ENCODE measurements at places on chromosomes 6 and 20. TPM values are rescaled to one million over a fixed set of nuclear protein-coding genes. Genes with fewer than 3 reads are reported as not detected.

GRCh38 chr20:10476319-10476724 is 41.2 kb downstream of the SLX4IP start:
- no peak overlapping the region for H3K4me3 ChIP-seq
- H3K4me1 ChIP-seq: peaks cover 25% of the 10 kb centered on the region
- no peaks in the 10 kb centered on the region for H3K27me3 ChIP-seq
- H3K27ac ChIP-seq: no peak overlapping the region
- no peaks in the 10 kb centered on the region for H3K36me3 ChIP-seq
- DNase-seq: no peak

DNA sequence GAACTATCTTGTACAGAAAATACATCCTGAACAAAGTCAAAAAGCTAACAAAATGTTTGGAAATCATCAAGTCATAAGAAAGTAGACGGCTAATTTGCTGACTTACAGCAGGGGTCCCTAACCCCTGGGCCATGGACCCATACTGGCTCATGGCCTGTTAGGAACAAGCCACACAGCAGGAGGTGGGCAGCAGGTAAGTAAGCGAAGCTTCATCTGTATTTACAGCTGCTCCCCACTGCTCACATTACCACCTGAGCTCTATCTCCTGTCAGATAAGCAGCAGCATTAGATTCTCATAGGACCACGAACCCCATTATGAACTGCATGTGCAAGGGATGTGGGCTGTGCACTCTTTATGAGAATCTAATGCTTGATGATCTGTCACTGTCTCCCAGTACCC is 115.5 kb downstream of the CDK19 start:
- no peak overlapping the region for H3K27ac ChIP-seq
- DNase-seq: no peak
- H3K4me1 ChIP-seq: no peaks in the 10 kb centered on the region
- H3K36me3 ChIP-seq: no peaks in the 10 kb centered on the region
- no peak overlapping the region for H3K4me3 ChIP-seq
- H3K27me3 ChIP-seq: no peaks in the 10 kb centered on the region

- no peak overlapping the region for H3K27ac ChIP-seq
- no peak for DNase-seq
- H3K4me1 ChIP-seq: peaks cover 20% of the 10 kb centered on the region
- no peaks in the 10 kb centered on the region for H3K36me3 ChIP-seq
- H3K4me3 ChIP-seq: no peak overlapping the region
These were observed 162.4 kb downstream of the CDKAL1 start for GRCh38 chr6:20696676-20697075.

DNA sequence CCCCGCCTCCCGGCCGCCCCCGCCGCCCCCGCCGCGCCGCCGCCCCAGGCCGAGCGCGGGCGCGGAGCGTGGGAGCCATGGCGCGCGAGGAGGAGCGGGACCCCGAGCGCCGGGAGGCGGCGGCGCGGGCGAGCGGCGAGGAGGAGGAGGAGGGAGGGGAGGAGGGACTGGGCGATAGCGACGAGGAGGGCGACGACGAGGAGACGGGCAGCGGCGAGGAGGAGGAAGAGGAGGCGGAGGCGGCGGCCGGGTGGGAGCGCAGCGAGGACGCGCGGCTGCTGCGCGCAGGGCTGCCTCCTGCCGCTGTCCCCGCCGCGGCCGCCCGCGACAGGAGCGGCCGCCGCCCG is at the start of gene SLC24A3:
Gene SLC24A3, plus strand, starts transcription at position 174 of the 347 bp plus-strand sequence.
- peaks cover 9% of the 10 kb centered on the region for H3K36me3 ChIP-seq
- peak within 1 kb of the TSS; percentile 88 for H3K4me3 ChIP-seq
- H3K27me3 ChIP-seq: no peaks in the 10 kb centered on the region
- H3K4me1 ChIP-seq: peaks cover 60% of the 10 kb centered on the region
- peak within 1 kb of the TSS; percentile 97 for H3K27ac ChIP-seq
- peak; percentile 71 for DNase-seq

- H3K4me1 ChIP-seq: peaks cover 9% of the 10 kb centered on the region
- no peaks in the 10 kb centered on the region for H3K36me3 ChIP-seq
- H3K27ac ChIP-seq: no peak overlapping the region
- no peak for DNase-seq
- H3K27me3 ChIP-seq: no peaks in the 10 kb centered on the region
These were observed 559.7 kb upstream of the POU3F2 start for GRCh38 chr6:98274691-98275090.

GRCh38 chr6:96787846-96788580 is 49.3 kb downstream of the GPR63 start:
- no peaks in the 10 kb centered on the region for H3K27me3 ChIP-seq
- no peak for DNase-seq
- no peak overlapping the region for H3K27ac ChIP-seq
- no peak overlapping the region for H3K4me3 ChIP-seq
- H3K4me1 ChIP-seq: no peaks in the 10 kb centered on the region
- H3K36me3 ChIP-seq: no peaks in the 10 kb centered on the region

The TSHZ2 gene
- total RNA-seq: 4.1 TPM

The DLL1 gene
- total RNA-seq: 1.2 TPM

The TNXB gene
- total RNA-seq: 11.5 TPM

The COL19A1 gene
- 0.31 TPM for total RNA-seq

The WFDC12 gene
- not detected for total RNA-seq
